ENCODE measurements at places on chromosomes 12 and 14.

- peak; percentile 66 for DNase-seq
These were observed 2.8 kb upstream of the AAAS start for GRCh38 chr12:53324113-53324778.

GRCh38 chr12:100593490-100593889 is 20.0 kb downstream of the GAS2L3 start:
- DNase-seq: peak; percentile 13

GRCh38 chr12:63037746-63038712 is 103.1 kb upstream of the PPM1H start:
- DNase-seq: no peak

DNA sequence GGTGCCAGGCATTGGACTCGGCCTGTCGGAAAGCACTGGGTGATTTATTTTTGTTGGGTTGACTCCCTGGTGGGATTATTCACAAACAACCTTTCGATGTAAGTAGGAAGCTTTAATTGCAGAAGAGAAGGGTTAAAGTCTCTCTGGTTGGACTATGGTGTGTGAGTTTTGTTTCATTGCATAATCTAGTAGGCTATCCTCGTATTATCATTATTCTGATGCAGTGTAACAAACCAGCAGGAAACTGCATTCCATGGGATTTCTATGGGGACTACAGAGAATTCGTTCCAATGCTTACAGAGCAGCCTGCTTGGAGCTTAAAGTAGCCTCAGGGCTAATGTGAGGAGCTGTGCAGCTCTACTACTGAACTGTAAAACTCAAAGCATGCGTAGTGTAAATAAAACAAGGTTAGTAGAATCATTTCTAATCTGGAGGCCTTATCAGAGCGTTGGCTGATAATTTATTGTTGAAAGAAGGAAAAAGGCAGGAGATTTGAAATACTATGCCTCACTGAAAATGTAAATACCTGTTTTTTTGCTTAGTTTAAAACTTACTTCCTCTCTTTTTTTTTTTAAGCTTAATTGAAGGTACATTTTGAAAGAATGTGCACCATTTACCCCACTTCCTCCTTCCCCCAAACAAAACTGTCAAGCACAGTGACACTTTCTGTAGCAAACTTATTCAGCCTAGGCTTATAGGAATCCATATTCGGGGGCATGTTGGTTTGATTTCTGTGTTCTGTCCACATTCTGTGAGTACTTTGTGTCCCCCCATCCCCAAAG is 226.7 kb downstream of the NPAS3 start:
- DNase-seq: no peak

DNA sequence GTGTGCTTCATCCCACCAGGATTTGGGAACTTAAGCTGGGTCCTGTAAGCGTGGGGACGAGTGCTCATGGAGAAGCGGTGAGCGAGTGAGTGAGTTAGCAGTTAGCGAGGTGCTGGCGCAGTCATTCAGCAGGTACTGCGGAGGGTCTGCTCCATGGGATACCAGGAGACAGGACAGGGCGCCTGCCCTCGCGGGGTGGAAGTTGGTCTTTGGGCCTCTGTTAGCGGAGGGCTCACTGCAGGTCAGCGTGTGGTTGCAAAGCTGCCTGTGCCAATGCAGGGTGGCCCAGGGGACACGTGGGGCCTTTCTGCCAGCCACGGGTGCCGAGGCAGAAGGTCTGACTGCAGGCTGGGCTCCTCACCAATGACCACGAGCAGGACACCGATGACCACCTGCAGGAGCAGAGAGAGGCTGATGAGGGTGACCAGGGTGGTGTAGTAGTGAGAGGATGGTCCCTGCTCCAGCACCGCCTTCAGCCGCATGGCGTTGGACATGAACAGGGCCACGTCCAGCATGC is 97.6 kb downstream of the NINJ2 start:
- DNase-seq: no peak

DNA sequence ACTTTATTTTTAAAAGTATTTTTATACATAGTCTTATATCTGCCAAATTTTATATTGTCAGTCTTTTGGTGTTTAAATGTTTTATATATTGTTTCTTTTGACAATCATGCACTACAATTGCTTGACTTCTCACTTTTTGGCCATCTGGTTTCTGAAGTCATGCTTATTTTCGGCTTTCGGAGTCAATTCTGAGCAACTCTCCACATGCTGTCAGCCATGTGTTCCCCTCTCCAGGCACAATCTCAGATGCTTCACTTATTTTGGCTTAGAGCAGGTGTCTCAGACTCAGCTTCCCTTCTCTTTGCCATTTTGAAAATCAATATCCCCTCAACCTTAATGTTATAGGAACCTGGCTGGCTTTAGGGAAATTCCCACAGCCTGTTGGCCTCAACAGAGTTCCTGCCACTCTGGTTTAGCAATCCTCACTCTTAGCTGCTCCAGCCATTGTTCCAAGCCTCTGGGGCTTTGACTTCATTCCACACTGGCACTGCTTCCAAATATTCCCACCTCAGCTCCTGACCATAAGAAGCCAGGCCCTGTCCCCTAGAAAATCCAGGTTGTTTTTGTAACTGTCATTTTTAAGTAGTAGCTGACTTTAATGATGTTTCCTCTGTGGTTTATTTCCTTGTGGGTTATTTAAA is 125.5 kb upstream of the FAR2 start:
- DNase-seq: no peak

DNA sequence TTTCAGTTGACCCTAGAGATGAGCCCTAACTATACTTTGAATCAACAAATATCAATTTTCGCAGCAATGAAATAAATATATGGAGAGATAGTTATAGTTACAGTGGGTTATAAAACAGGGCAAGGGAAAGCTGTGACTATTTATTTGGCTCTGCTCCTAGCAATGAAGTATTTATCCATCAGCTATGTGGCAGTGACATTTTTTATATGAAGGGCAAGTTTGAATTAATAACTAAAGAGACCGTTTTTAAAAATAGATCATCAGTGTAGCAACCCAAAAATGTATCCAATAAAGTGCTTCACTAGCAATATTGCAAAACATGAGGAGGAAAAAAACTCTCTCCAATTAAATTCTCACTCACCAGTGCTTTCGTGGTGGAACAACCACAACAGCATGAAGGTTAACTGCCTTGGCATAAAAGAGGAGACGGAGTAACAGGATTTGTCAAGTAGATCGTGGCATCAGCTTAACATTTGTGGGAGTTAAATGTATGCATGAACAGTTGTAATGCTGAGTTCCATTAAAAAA is 58.1 kb upstream of the NUDT4 start:
- DNase-seq: no peak

DNA sequence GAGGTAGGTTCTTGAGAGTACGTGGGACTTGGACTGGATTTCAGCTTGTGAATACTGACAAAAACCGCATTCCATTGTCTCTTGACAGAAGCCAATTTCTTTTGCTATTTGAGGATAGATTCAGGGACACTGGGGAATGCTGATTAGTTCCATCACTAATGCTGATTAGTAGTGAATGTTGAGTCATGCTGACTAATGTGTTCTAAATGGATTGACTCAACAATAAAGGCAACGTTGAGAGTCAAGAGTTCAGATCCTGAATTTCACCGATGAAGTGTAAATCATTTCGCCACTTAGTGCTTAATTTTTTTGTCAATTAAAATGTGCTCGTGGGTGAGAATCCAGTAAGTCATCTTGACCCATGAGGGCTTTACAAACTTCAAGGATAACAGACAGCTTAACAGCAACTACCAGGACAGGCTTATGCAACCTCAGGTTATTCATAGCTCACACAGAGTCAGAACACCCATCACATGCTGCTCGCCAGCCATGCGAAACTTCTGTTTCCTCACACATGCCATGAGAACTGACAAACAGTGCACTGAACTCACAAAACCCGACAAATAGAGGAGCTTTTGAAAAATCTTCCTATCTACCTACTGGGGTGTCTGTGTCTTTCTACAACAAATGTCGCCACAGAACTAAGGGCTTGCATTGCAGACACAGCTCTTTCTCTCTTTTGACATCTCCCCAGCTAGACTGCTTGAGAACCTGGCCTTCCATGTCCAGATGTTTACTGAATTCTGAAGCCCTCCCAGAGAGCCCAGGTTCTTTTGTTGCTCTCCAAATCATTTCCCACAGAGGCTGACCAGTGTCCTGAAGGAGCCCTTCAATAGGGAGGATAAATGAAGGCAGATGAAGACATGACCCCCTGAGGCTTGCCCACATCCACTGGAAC is 316.4 kb downstream of the ZFP36L1 start:
- DNase-seq: no peak

DNA sequence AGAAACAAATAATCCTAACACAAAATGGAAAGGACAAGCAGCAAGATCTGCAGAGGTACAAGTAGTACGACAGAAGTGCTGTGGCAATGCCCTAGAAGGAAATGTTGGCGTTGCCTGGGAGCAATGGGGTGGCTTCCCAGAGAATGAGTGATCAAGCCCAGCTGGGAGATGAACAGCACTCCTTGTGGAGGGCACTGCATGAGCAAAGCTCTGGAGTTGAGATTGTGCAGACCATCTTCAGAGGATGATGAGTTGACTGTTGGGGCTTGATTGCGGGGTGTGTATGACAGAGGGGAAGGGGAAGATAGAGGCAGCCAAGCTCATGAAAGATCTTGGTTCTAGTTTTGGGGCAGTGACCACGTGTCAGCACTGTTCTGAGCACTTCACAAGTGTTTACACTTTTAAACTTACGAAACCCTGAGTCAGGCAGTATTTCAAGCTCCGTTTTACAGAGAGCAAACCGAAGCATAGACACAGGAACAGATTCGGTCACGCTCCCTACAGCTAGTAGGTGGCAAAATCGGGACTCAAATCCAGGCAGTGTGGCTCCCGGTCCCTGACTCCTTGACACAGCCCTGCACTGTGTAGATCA is 127.2 kb upstream of the LHX5 start:
- no peak for DNase-seq

DNA sequence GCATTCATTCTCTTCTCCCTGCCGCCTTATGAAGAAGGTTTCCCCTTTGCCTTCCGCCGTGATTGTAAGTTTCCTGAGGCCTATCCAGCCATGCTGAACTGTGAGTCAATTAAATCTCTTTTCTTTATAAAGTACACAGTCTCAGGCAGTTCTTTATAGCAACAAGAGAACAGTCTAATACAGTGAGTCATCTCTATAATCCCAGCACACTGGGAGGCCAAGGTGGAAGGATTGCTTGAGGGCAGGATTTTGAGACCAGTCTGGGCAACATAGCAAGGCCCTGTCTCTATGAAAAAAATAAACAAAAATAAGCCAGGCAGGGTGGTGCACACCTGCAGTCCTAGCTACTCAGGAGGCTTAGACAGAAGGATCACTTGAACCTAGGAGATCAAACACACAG is 259.9 kb downstream of the CEP128 start:
- no peak for DNase-seq

- no peak for DNase-seq
These were observed 2.4 kb downstream of the SLC17A8 start for GRCh38 chr12:100359248-100359647.

DNA sequence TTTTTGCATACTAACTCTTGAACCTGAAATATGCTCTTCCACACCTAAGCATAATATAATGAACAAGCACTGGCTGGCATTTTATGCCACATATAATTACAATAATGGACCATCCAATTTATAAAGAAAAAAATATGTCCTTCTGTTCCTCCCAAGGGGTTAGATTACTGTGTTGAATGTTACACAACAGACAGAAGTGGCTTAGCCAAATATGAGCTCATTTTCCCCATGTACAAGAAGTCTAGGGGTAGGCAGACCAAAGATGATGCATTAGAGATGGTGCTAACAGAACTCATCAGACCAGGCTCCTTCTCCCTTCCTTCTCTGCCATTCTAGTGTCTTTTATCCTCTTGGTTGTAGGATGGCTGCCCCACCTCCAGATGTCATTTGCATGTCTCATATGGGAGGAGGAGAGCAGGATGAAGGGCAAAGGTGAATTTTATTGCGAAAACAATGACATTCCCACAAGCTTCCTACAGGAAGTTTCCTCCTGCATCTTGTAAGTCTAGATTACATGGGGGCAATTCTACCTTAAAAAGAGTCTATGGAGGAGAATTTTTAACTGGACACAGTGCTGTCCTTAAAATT is 43.9 kb upstream of the SLC2A13 start:
- no peak for DNase-seq

DNA sequence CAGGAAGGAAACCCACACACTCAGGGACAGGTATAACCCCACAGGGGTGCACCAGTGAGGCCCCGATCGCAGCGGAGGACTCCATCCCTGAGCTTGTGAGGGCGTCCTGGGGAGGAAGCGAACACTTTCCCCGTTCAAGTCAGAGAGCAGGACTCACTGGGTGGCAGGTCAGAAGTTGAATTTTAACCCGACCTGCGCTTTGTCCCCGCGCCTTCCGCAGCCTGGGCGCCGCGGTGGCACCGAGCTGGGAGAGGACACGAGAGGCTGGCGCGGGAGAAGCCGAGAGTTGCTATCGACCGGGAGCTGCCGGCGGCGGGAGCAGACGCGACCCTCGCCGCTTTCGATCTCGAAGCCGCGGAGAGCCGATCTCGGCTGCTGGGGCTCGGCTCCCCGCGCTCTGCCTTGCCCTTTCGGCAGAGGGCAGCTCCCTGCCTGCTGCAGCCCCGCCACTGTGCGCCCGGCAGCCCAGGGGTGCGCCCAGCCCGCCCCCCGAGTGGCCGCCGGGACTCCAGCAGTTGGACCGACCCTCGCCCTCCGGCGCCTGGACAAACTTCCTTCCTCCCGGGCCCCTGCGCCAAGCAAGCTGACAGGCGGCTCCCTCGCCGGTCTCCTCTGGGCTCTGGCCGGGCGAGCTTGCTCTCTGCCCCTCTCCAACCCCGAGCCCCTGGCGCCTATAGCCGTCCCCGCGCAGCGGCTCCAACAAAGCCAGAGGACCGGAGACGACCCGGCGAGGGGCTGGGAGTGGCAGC is 918 bp downstream of the LIN7A start:
- DNase-seq: no peak

- DNase-seq: no peak
These were observed 107.4 kb downstream of the VCPKMT start for GRCh38 chr14:50008974-50009373.

- no peak for DNase-seq
These were observed 26.1 kb downstream of the KMT5A start for GRCh38 chr12:123410041-123410412.

GRCh38 chr14:56100556-56100955 is 17.7 kb upstream of the PELI2 start:
- no peak for DNase-seq

DNA sequence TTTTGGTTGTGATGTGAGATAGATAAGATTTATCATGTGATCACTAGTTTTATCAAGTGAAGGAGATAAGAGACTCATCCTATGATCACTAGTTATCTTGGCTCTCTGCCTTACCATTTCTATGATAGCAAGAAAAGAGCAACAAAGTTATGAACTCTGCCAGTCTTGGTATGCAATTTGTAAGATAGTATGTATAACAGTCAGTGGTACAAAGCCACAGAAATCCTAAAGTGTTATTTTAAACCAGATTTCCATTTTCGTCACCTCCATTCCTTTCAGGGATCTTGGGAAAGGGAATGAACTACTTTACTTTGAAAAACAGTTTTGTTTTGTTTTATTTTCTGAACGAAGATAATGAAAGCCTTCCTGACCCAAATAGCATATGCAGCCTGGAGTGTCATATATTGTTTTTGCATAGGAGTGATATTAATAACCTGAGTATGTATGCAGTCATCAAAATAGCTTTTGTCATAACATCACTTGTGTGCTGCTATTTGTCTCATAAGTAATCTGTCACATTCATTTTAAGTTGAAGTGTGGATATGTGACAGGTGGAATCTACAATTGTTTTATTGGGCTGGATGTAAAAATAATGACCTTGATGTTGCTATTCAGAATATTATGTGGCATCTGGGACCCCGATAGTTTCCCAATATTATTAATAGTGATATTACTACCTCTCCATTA is 35.0 kb downstream of the FLRT2 start:
- DNase-seq: no peak

Measured in hematopoietic multipotent progenitor cell treated with erythropoietin and hydrocortisone succinate and interleukin-3 and kit ligand, for 8 days (in vitro differentiated cells).